Stimulated activated naive CD8-positive, alpha-beta T cell treated with anti-CD3 and anti-CD28 coated beads, Interleukin-15, amount 100 ng/mL, for 72 hours (primary cell): ENCODE measurements at places on chromosomes 11 and 22.

GRCh38 chr11:98053851-98054250 lies 966.9 kb upstream of the CNTN5 start:
- DNase-seq, result no peak

GRCh38 chr22:46501701-46502100 lies 35.7 kb downstream of the CELSR1 start:
- no peak for DNase-seq

DNA sequence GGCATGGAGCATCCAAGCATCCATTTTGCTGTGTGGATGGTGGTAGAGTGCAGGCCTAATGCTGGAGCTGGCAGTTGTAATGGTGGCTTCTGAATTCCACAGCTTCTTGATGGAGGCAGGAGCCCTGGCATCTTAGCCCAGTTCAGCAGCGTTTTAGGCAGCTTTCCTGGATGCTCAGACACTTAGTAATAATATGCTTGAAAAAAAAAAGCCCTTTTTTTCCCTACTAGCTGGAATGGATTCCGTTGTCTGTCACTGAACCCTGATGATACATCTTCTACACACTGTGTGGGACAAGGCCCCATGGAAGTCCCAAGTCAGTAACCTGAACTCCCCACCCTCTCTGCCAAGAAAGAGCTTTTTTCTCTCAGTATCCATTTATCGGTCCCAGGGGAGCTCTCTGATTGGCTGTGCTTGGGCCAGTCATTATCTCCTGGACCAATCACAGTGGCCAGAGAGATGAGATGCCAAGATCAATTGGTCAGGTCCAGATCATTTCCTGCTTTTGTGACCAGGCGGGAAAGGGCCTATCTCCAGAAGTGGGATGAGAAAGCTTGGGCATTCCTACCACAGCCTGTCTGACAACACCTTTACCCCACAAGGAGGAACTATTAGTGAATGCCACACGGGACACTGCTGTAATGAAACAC lies 34.2 kb downstream of the MCM5 start:
- no peak for DNase-seq

DNA sequence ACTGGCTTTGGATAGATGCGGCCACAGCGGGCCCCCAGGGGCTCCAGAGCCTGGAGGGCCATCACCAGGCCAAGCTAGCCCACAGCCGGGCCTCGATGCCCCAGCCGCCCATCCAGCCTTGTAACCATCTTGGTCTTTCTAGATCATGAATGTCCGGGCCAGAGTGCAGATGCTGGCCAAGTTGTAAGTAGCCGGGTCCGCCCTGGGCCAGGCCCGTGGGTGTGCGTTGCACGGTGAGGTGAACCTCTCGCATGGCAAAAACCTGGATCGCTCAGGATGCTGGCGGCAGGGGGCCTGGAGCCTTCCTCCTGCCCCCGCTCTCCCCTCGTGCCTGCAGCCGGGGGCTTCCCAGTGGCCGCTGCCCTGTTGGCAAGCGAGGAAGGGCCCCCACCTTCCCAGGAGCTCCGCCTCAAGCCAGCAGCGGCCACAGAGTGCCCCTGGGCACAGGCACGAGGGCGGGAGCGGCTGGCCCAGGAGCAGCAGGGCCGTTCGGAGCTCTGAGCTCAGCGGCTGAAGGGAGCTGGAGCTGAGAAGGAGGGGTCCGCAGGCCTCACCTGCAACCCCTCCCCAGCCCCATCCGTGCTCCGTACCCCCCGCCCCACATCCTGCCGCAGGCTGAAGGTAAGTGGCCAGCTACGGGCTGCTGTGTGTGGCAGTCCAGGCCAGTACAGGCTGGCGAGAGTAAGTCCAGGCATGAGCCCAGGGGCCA lies 10.9 kb upstream of the MRPL23 start:
- DNase-seq, result no peak

- DNase-seq, result no peak
Observed at GRCh38 chr11:71198823-71199165, 53.6 kb downstream of the SHANK2 start.

DNA sequence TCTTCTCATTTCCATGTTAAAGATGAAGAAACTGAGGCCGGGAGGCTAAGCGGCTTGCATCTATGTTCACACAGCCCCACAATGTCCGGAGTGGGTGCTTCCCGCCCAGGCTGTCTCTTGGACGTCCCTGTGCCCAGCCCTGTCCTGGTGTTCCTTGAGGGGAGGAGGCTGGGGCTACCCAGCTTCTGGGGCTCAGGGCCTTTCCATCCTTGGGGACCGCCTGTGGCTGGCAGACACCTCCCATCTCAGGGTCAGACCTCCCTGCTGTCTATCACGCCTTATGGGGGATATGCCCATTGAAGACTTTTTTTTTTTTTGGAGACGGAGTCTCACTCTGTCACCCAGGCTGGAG lies 95.5 kb downstream of the WNT7B start:
- DNase-seq, result no peak

- DNase-seq, result no peak
Observed at GRCh38 chr11:35105319-35106079, 33.5 kb upstream of the CD44 start.

DNA sequence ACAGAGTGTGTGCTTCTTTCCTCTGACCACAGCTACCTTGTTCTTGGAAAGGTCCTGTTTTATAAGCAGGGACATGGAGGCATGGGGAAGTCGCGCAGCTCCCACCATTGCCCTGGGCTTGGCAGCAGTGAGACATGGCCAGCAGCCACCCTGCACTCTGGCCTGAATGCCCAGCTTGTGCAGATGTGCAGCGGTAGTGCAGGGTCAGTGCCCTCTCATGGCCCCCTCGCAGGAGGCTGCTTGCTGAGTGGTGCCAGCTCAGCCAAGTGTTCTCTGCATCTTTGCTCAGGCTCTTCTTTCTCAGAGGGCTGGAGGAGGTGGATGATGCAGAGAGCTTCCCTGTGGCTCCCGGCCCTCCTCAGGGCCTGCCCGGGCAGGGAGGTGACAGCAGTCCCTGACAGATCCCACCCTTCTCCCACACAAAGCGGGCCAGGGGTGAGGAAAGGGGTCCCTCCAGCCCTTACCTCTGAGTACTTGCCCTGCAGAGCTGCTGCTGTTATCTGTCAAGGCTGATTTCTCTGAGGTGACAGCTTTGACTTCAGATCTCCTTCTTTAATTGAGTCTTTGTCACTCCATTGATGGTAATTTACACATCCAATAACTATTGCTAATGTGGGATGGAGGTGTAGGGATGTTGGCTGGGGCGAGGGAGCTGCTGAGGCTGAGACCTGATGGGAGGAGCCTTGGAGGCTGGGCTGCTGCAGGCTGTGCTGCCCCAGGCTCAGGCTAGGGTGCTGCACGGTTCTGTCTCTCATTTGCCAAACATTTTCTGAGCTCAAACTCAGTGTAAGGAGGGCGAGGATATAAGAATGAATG lies 47.4 kb upstream of the B3GAT1 start:
- no peak for DNase-seq

DNA sequence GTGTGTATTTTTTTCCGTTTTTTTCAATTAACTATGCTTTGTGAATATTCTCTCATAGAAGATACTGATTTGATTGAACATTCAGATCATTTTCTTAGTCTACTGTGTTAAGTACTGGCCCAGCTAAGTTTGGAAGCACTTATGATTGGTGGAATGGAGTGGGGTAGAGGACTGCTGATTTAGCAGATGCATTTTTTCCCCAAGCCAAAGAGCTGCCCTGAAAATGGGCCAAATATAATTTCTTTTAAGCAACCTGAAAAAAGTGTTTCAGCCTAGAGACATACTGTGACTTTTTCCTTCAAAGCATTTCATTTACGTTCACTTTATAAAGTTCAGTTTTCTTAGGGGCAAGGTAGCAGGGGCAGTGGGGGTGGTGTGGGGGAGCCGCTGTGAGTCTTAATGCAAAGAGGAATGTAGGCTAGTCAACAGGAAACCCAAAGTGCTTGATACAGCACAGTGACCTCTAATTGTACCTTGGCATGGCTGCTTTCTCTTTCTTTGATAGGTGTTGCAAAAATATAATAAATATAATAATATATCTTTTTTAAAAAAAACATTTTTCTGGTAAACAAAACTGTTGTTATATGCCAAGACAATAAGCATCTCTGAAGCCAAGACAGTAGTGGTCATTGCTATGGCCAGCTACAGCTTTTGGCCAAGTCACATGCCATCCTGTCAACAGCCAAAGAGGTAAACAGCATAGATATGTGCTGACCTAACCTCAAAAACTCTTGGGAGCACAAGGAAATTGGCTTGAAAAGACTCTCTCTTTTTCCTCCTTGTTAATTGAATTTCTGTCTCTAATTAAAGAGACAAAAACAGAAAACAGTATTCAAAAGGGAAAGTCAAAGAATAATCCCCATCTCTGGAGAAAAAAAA lies 58.8 kb downstream of the LIF start:
- no peak for DNase-seq

GRCh38 chr11:73154178-73154577 lies 12.1 kb upstream of the FCHSD2 start:
- DNase-seq, result peak; percentile 59

DNA sequence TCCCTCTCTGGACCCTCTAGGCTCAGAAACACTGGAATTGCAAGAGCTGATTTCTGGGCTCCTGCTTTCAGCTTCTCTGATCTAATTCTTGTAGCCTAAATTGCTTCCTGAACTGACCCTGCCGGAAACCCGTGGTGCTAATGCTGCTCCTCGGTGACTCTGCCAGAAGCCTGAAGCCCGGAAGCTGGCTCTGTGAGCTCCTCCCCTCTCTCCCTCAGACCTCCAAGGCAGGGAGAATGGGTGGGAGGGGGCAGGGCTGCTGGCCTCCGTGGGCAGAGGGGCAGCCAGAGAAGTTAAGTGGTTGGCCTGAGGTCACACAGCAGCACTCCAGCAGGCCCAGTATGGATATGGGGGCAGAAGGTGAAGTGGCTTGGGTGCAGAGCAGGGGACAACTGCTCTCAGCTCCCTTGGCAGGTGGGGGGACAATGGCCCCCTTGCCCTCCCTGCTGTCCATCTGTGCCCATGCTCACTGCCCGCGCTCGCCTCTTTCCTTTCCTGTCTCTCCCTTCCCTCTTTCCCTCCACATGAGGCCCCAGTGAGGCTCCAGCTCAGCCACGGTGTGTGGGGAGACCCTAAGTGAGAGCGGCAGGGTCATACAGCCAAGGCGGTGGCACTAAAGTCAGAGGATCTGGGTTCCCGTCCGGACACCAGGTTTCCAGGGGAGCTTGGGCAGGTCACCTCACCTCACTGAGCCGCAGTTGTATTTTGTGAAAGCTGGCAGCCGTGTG lies 16.2 kb downstream of the CAPN5 start:
- peak; percentile 50 for DNase-seq

DNA sequence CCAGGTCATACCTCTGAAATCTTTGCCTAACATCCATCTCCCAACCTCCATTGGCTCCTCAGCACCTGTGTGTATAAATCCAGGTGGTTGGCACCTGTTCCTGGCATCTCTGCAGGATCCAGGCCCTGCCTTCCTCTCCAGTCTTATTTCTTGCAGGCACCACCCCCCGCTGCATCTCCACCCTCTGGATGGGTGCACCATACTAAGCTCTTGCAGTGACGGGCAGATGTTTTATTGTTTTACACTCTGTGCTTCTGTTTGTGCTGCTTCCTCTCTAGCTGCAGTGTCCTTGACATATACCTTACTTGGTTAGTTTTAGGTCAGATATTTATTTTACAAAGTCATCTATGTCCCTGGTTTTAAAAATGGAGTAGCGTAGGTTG lies 102.6 kb downstream of the TBC1D22A start:
- no peak for DNase-seq

- DNase-seq, result no peak
Observed at GRCh38 chr11:15430381-15430780, 315.7 kb downstream of the INSC start.

DNA sequence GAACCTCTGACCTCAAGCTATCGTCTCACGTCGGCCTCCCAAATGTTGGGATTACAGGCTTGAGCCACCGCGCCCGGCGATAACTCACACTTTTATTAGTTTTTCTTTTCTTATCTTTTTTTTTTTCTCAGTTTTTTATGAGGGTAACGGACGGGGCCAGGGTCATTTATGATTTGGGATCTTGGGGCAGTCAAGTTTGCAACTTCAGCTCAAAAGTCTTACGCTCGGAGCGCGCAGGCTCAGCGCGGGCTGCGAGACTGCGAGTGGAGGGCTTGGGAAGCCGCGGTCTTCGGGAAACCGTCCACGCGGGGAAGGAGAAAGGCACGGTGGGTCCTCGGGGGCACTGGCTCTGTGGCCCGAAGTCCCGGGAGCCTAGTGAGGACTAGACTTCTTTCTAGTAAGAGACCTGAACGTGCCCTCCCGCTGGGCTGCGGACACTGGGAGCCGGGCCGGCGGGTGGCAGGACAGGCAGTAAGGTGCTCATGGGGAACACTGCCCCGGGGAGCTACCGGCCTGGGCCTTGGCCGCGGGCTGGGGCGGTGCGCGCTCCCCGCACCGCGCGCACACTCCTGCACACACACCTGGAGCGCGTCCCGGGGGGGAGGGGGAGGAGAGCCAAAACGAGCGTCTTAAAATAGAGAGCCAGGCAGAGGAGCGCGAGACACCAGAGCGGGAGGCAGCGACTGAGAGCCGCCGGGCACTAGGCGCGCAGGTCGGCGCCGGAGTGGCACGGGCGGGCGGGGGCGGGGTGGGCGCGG lies 476 bp upstream of the BARX2 start:
- DNase-seq, result no peak

DNA sequence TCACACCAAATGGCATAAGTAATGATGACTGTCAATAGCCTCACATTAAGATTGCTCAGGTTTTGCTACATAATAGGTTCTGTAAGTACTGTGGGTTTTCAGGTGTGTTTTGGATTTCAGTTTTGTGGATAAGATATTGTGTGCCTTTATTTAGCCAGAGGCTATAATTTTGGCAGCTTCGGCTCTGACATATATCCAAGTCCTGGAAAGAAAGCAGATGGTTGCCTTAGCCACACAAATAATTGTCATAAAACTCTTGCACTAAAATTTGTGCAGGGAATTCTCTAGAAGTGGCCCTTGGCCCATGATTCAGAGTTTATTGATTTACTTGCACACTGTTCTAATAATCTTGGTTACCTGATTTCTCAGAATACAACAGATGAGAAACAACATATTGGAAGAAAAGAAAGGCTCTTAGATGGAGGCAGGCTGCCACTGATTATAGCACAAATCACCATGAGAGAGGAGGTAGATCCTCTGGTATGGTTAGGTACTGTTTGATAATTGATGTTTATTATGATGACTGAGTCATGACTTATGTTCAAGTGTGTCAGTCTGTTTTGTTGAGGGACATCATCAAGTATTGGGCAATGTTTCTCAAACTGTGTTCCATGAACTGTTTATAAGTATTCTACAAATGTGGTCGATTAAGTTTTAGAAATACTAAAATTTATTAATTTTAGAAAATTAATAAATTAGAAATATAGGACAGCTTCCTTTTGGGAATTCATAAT lies 9.6 kb downstream of the REXO2 start:
- DNase-seq, result no peak

GRCh38 chr11:17865765-17866428 lies 131.3 kb downstream of the KCNC1 start:
- no peak for DNase-seq

DNA sequence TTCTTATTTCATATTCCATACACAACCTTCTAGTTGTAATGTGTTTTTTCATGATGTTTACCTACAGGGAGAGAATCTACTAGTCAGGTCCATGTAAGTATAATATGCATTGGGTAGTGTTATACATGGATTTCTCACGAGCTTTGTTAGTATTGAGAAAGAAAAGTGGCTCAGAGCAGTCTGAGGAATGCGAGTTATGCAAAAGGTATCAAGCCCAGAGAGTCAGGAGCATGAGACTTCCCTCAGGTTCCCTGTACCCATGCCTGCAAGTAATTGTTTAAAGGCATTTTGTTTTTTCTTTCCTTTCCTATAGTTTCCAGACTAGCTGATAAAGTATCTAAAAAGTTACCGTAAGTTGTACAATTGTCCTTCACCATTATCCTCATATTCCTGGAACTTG lies 66.1 kb downstream of the STK33 start:
- no peak for DNase-seq
